Tongue (tissue), 3 donors: ENCODE measurements at places on chromosomes 12 and 14.

DNA sequence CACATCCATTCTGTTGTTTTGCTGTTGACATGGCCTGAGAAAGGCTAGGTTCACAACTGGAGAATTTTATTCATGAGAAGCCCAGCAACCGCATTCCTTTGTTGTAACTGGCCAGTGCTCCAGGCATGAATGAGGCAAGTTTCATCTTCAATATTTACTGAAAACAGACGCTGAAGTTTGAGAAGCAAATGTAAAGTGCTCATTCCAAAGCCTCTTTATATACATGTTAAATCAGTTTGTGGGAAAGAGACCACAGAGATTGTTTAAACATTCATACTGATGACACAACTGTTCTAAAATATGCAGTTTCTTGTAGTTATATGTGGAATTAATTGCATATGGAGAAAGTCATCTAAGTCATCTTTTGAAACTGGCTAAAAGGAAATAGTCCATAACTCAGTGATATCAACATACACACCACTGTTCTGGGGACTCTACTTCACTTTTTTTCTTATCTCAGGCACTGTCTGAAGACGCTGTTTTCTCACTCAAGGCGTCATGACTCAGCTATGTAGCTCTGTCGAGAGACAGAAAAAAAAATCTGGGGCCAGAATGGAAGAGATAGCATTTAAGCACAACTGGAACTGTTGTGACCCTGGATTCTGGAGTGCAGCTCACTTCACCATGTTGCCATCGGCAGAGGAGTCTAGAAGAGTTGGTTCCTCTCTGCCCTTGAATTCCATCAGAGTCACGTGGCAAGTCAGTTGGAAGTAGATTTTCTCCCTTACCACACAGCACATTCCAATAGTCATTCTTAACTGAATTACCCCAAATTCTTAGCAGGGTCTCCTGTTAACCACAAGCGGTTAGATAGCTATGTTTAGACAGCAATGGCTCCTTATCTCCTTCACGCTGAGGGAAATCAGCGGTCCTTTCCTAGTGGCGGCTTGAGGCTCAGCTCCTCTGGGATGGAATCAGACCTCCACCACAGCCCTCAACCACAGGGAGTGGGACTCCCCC, 258.4 kb upstream of the HMGA2 start:
- DNase-seq, result no peak

DNA sequence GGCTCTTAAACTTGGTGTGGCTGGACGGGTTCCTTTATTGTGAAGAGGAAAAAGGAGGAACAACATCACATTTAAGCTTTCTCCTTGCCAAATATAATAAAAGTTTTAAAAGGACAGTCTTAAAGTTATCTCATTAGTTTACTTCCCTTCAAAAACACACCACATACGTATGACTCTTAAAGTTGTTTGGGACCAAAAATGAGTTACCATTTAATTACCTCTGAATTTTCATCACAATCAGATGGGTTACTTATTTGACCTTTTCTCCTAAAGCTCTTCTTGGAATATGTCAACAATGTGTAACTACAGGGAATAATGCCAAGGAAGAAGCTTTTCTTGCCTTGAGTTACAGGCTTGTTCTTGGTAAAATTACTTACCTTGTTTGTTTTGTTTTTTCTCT, 16.4 kb downstream of the RAB21 start:
- DNase-seq, result no peak

- DNase-seq, result peak; percentile 64
Measured at GRCh38 chr12:27305673-27306456, 26.8 kb upstream of the BMAL2 start.

DNA sequence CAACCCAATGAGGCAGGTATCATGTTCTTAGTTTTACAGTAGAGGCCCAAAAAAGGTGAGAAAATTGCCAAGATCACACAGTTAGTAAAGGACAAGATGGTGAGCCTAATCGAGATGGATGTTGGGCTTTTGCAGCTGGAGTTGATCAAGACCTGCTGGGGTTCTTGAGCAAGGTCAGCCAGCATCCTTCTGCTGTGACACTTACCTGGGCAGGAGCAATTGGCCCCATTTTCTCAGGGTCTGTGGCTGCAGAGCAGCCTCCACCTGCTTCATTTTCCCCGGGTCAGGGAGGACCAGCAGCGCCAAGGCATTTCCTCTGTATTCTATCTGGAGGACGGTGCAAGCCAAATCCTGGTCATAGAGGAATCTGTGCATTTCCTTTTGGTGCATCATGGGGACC, 6.5 kb downstream of the SERPINA11 start:
- DNase-seq, result no peak
